ENCODE measurements at places on chromosomes 5 and 9.

GRCh38 chr9:26669701-26670670, 222.6 kb downstream of the CAAP1 start:
- DNase-seq = no peak

DNA sequence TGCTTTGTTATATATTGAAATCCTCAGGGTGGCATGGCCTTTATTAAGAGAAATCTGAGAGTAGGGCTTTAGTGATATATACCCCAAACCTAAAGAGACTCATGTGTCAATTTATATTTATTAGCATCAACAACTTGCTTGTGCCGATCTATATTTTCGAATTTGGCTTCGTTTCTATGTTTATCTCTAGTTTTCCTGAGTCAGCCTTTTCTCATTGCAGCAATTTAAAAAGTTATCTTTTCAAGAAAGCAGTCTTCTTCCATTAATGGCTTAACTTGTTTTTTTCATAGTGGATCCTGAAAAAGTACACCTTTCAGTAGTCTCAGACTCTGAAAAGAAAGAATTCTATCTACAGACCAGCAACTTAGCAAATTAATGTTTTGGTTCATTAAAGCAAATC, 99.9 kb upstream of the KCNN2 start:
- no peak for DNase-seq

- DNase-seq = no peak
These were observed 186.0 kb downstream of the TENT4A start for GRCh38 chr5:6899221-6899620.

- DNase-seq = peak; percentile 28
These were observed 30.4 kb downstream of the SETX start for GRCh38 chr9:132324425-132324824.

DNA sequence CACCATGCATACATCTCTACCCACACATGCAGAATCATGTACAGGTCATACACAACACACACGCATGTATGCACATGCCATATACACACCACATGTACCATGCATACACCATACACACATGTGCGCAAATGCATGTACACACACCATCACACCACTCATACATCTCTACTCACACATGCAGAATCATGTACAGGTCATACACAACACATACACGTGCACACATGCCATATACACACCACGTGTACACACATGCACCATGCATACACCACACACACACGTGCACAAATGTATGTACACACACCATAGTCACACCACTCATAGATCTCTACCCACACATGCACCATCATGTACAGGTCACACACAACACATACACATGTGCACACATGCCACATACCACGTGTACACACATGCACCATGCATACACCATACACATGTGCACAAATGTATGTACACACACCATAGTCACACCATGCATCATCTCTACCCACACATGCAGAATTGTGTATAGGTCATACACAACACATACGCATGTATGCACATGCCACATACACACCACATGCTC, 14.0 kb downstream of the GRIN1 start:
- no peak for DNase-seq

DNA sequence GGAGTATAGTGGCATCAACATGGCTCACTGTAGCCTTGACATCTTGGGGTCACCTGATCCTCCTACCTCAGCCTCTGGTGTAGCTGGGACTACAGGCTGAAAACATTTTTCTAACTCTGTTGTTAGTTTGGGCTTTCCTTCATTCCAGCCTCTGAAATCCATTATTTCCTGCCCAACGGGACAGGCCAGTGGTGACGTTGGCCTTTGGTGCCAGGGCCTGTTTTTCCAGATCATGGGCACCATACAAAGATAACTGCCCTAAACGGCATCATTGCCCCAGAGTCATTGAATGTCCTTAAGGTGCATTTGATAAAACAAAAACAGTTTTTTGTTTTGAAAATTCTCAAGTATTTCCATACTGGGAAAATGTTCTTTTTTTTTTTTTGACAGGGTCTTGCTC, 32.1 kb downstream of the PIK3R1 start:
- no peak for DNase-seq

DNA sequence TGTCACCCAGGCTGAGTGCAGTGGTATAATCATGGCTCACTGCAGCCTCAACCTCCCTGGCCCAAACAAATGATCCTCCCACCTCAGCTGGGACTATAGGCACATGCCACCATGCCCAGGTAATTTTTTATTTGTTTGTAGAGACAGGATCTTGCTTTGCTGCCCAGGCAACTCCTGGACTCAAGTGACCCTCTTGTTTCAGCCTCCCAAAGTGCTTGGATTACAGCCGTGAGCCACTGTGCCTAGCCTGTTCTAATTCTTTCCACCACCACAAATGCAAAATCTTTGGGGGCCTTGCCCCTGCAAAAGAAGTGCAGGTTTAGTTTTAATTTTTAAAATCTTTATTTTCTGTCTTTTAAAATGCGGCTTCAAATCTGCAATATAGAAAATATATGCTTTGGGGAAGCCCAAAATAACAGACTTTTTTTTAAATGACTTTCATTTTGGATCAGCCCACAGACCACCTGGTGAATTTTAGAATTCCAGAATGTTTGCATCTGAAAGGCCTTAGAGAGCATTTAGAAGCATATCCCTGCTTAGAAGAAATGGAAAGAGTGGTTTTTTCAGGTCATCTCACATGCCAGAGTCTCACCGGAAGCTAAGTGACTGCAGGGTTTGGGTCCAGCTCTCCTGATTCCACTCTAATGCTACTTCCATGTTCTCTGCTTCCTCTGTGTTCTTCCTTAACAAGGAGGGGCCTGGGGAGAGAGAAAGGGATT, 111.4 kb upstream of the FER start:
- DNase-seq = no peak

DNA sequence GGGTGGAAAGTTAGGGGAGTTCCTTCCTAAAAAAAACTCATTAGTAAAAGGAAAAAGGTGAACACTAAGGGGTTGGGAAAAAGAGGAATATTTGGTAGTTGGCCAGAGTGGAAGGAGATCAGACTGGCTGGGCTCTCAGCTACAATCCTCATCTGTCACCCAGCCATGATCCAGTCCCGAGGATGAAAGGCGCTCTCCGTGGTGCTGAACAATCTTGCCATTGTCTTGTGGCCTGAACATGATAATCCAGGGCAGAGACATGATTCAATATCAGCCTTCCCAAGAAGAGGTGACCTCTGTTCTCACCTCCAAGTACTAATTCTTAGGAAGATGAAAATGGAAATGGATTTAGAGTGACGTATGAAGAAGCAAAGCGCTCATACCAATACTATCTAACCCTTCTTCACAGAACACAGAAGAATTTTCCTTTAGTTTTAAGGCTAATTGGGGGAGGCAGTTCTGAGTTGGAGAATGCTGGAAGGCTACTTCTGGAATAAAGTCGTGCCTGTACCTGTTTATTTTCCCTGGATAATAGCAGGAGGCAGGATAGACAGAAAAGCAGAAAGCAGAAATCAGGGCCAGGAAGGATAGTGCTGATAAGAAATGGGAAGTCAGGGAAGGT, 36.6 kb upstream of the MYORG start:
- peak; percentile 86 for DNase-seq

Measured in hematopoietic multipotent progenitor cell treated with erythropoietin and hydrocortisone succinate and interleukin-3 and kit ligand, for 6 days (in vitro differentiated cells).